ENCODE measurements at places on chromosomes 12 and 14.

DNA sequence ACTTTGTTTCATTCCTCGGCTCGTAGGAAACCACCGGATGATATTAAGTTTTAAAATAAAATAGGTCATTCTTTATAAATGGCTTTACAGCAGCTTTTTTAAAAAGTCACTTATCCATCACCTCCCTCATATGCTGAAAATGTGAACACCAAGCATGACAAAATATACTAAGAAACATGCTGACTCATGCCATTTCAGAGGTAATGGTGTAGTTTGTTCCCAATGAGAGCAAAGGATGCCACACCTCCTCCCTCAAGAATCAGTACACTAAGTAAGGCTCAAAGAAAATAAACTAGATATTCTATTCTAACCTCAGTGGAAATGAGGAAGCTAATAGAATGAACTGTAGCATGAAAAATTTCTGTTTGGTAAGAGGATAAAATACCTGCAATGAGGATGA is 5.5 kb upstream of the DIO2 start:
- no peak for DNase-seq

DNA sequence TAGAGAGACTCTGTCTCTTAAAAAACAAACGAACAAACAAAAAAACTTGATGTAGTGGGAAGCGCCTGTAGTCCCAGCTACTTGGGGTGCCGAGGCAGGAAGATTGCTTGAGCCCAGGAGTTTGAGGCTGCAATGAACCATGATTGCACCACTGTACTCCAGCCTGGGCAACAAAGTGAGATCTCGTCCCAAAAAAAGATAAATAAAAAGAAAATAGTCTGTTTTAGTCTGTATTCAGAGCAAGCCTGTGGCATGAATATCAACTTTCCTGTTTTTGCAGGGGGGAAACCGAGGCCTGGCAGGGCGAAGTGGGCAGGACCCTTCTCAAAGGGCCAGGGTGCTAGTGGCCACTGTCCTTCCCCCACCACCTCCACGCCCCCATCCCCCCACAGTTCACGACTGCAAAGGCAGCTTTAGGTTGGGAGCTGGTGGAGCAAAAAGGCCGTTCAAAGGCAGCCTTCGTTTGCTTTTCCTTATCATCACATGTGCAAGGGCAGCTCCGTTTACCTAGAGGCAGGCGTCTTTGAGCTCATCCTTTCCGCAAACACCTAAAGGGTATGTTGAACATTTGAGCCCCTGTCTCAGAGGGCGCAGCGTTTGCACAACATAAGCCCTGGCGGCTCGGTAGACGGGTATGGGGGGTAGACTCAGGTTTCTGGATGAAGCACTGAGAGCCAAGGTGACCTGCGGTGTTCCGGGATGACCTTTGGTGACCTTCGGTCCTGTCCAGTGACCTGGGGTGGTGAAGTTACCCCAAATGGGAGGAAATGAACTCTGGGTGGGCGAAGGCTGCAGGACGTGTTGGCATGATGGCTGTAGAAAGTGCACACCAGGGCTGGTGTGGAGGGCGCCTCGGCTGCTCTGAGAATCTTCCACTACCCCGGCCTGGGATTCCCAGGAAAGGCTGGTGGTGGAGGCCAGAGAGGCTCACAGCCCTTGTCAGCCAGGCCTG is 8.7 kb upstream of the MEG3 start:
- no peak for DNase-seq

DNA sequence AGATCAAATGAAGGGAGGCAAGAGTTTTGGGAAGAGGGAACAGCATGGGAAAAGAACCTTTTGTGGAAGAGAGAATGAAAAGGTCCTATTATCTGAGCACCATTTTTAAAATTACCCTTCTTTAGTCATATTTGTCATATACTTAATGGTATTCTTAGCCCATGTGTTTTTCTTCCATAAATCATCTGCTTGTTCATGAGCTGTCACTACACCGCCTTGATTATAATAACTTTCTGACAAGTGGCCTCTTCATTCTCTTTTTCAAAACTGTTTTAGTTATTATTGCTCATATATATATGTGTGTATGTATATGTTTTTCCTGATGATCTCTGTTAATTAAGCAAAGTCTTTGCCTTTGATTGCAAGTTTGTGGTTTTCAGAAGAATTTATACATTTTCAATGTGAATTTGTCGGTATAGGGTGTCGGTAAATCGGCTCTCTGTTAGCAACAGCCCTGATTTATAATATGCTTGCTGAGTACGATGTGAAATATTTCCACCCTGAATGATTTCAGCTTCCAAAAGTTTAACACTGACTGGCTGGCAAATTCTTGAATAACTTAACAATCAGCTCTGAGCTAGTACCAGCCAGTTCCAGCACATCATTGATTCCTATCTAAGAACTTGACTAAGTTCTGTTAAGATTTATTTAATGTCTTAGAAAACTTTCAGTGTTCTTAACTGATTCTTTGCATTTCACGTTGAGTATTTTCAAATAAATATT is 49.2 kb downstream of the GUCY2C start:
- peak; percentile 15 for DNase-seq

DNA sequence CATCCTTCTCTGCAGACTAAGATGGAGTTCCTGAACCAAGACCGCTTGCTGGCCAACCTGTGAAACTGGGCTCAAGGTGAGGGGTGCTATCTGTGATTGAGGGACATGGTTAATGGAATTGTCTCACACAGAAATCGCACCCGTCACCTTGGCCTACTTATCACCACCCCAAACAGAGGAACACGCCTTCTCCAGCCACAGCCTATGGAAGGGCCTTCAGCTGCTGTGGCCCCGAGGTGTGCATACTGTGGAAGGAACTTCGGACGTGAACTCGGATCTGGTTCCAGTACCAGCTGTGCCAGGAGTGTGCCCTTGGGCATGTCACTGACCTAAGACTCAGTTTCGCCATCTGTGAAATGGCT is 44.4 kb downstream of the EVL start:
- no peak for DNase-seq

DNA sequence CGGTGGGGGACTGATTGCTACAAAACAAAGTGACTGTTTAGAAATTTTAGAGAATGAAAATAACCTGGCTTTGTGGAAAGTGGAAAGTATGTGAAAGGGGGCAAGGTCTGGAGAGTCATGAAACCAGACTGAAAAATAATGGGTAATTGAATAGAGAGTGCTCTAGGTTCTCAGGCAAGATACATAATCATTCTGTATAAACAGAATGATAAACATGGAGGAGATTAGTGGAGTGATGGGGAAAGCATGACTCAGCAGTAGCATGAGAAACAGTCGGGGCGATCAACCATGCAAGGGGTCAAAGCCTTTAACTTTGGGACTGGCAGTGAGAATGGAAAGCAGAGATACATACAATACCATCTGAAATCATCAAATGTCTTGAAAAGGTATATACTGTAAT is 332.5 kb downstream of the CCER1 start:
- peak; percentile 33 for DNase-seq

DNA sequence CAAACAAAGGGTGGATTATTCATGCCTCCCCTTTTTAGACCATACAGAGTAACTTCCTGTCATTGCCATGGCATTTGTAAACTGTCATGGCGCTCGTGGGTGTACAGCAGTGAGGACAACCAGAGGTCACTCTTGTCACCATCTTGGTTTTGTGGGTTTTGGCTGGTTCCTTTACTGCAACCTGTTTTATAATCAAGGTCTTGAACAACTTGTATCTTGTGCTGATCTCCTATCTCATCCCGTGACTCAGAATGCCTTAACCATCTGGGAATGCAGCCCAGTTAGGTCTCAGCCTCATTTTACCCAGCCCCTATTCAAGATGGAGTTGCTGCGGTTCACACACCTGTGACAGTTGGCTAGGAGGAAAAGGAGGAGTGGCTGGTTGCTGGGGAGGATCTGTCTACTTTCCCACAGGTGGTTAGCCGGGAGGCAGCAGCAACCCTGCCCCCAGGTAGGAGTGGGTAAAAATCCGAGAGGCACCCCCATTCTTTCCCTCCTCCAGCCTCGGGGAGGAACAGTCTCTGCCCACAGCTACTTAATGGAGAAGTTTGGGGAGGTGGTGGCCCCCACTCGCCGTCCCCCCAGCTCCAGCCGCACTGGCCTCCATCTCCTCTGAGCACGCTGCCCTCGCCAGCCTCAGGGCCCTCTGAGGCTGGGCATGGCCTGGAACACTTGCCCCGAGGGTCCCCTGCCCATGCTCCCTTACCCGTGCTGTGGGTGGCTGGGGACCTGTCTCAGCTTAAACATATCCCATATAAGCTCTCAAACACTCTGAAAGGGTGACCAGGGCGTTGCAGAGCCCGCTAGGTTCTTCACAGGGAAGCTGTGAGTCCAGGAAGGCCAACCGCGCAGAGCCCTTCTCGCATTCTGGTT is 41.7 kb downstream of the SMIM41 start:
- no peak for DNase-seq

GRCh38 chr12:98973395-98973794 is 328.3 kb downstream of the APAF1 start:
- DNase-seq, result peak; percentile 23

DNA sequence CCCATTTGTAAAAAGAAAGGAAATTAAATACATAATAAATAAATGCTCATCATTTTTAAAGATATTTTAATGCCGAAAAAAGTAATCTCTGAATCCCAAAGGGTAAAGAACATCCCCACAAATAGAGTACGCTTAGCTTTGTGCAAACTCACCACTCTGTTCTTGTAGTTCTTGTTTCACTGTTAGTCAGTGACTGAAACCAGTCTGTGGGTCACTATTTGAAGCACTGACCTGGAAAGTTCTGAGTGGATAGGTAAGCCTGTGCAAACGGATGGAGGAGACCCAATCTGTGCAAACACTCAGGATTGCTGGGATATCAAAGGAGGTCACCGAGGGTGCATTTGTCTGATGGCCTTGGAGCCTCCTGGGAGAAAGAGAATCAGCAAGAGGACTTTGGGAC is 68.1 kb upstream of the TSPAN11 start:
- DNase-seq, result no peak

DNA sequence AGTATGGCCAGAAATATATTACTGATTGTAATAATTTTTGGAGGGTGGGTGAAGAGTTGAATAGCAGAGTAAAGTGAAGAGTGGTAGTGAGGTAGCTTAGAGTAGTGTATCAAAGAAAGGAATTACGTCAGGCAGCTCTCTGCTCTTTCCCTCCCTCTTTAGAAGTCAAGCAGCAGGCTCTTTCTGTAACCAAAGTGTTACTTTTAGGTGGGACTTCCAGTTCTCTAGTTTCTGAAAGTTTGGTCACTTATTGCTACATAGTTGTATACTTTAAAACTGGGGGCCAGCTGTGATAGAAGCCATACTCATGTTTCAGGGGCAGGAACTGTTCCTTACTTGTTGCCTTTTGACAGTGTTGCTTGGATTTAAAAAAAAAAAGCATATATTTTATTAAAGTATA is 30.6 kb downstream of the ATF7IP start:
- no peak for DNase-seq

- DNase-seq, result peak; percentile 59
Measured at GRCh38 chr14:81831128-81831820, 297.6 kb upstream of the SEL1L start.

GRCh38 chr14:68730348-68730747 is 62.5 kb downstream of the ZFP36L1 start:
- DNase-seq, result no peak

DNA sequence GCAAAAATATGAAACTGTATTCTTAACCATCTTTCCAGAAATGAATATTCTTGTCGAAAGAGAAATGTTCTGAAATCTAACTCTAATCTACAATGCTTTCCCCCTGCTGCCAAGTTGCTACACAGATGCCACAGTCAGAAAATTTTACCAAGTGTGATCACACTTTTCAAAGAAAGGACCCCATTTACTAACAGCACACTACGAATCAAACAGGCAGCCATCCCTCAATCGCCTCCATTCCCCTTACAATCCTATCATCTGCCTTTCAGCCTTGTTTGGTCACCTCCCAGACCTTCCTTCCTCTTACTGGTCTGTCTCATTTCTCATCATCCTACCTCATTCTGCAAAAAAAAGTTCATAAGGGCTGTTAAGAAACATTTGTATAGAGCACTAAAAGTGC is 190.1 kb downstream of the MED13L start:
- DNase-seq, result no peak

DNA sequence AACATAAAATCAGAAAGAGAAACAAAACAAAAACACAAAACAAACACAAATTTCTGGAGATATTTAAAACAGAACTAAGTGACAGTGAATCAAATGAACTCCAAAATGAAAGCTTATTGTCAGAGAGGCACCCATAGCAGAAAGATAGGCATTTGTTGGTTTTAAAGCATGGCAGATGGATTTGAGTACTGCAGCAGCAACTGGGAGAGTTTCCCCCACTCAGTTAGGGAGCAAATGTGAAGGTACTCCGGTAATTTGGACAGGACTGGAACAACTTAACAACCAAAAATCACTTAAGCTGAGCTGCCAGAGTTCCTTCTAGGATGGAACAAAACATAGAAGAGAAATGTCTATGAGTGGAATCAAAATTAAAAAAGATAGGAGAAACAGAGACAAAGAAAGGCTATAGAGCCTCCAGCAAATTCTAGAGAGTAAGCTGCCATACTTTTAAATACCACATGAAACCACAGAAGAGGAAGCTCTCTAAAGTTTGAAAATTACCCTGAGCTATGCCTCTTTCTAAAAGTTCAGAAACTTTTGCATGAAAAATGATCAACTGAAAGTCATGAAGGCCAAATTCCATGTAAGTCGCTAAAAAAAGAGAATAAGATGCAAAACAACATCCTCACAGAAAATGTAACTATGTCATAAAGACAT is 1248.3 kb upstream of the USP15 start:
- DNase-seq, result no peak

DNA sequence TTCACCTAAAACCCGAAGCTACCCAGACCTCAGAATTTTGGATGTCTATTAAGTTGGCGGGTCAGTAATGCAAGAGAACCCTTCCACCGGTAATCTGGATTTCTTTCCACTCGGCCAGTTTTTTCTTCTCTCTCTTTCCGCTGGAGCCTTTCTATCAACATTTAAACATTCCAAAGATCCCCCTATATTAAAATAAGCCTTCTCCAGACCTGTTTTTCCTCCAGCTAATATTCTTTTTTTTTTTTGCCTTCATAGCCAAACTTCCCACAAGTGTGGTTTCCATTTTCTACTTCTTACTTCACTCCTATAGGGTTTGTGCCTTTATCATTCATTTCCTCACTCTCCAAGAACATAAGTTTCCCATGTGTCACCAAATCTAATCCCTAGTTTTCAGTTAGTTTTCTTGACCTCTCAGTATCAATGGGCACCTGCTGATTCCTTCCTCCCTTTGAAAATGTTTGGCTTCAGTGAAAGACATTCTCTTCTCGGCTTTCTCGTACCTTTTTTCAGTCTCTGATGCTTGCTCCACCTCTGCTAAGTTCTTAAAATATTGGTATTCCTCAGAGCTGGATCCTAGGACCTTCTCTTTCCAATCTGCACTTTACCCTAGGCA is 583 bp upstream of the SDR39U1 start:
- DNase-seq, result no peak

DNA sequence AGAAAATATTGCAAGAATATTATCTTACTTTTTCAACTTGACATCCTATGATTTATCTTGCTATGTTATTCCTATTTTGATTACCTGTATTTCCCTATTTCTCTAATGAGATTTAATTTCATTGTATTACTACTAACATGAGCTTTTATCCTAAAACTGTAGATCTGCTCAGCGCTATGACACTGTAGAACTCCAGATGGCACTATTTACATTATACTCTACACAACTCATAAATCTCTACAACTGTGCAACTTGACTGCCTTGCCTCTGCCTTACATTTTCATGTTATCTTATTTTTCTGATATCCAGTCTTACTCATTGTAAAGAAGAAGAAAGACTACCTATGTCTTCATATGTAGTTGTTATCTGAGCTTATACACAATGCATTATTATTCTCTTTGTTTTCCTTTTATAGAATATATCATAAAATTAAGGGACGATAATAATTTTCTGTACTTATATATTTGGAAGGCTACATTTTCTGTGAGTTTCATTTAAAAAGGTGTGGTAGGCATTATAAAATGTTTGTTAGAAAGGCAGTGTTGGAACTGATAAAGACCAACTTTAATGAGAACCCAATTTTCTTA is 24.1 kb downstream of the NUP37 start:
- peak; percentile 43 for DNase-seq

All from astrocyte of the hippocampus (primary cell).